ENCODE measurements at places on chromosomes 6 and 20.

GRCh38 chr20:18628330-18628920, 40.6 kb downstream of the DTD1 start:
- peaks cover 5% of the 10 kb centered on the region for H3K36me3 ChIP-seq
- no peak for DNase-seq
- no peaks in the 10 kb centered on the region for H3K4me1 ChIP-seq
- H3K27me3 ChIP-seq: no peaks in the 10 kb centered on the region

DNA sequence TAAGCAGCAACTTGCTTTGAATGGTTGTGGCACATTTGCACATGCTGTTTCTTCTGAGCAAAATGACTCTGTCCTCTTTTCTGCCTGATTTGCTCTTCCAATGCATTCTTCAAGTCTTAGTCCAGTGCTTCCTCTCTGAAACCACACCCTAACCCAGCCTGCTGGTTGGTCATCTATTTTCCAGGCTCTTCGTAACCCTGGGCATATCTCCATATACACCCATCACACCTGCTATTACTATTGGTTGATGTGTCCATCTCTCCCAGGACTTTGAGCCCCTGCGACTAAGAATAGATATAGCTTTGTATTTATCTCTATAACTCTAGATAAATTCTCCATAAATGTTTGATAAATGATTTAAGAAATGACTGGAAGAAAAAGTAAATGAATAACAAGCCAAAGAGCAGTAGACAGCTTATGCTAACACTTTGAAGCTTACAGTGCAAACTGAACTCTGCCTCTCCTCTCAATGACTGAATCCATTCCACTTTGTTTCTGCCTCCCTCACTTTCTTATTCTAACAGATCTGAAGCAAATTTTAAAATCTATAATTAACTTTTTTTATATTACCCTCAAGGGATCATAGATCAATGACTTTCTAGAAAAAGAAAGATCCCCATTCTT, 59.7 kb upstream of the NT5E start:
- no peak overlapping the region for H3K4me3 ChIP-seq
- no peaks in the 10 kb centered on the region for H3K4me1 ChIP-seq
- no peaks in the 10 kb centered on the region for H3K27me3 ChIP-seq
- no peaks in the 10 kb centered on the region for H3K36me3 ChIP-seq
- DNase-seq: no peak
- no peak overlapping the region for H3K27ac ChIP-seq

- H3K36me3 ChIP-seq: no peaks in the 10 kb centered on the region
- no peak overlapping the region for H3K27ac ChIP-seq
- no peak overlapping the region for H3K4me3 ChIP-seq
These were observed 21.6 kb upstream of the ZNF831 start for GRCh38 chr20:59141818-59142581.

DNA sequence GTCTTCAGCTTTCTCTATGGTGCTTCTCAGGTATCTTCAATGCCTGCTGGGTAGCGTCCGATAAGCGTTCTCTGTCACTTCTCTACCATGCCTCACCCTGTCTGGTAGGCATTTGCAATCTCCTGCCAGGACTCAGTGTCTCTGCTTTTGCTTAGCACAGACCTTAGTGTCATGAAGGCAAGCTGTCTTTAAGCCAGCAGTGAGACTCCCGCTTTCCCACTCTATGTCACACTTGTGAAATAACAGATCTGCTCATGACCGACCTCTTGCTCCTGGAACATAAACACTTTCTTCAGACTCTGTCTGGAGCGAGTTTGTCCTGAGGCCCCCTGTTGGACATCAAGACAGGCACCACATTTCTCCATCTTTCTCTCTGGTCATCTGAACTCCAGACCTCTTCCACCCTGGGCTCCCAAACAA, 17.0 kb downstream of the ADGRB3 start:
- H3K27ac ChIP-seq: no peak overlapping the region
- no peaks in the 10 kb centered on the region for H3K36me3 ChIP-seq
- no peak for DNase-seq
- no peaks in the 10 kb centered on the region for H3K4me1 ChIP-seq
- no peak overlapping the region for H3K4me3 ChIP-seq
- no peaks in the 10 kb centered on the region for H3K27me3 ChIP-seq

GRCh38 chr6:168097221-168097620, 18.2 kb upstream of the FRMD1 start:
- H3K4me3 ChIP-seq: no peak overlapping the region
- peaks cover 7% of the 10 kb centered on the region for H3K4me1 ChIP-seq
- DNase-seq: peak; percentile 74

DNA sequence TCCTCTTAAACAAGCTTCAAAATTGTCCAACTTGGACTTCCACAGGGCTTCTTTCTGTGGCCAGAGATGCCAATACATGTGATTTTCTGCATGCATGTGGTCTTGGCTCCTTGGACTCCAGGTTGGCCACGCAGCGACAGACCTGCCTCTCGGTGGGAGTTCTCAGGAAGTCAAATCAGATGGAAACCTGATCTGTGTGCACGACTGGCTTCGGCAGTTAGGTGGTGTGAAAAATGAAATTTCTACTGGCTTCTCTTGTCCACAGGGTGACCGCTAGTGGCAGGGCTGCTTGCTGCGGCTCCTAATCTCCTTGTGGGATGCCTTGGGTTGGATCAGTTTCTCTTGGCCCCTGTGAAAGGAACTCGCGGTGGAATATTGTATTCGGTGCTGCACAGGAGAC, 57.3 kb downstream of the PHACTR3 start:
- no peak overlapping the region for H3K27ac ChIP-seq
- no peak for DNase-seq
- H3K4me1 ChIP-seq: no peaks in the 10 kb centered on the region
- no peaks in the 10 kb centered on the region for H3K36me3 ChIP-seq

GRCh38 chr20:10619427-10619826, 54.4 kb downstream of the JAG1 start:
- DNase-seq: no peak
- no peaks in the 10 kb centered on the region for H3K4me1 ChIP-seq
- H3K27ac ChIP-seq: no peak overlapping the region
- no peaks in the 10 kb centered on the region for H3K36me3 ChIP-seq

DNA sequence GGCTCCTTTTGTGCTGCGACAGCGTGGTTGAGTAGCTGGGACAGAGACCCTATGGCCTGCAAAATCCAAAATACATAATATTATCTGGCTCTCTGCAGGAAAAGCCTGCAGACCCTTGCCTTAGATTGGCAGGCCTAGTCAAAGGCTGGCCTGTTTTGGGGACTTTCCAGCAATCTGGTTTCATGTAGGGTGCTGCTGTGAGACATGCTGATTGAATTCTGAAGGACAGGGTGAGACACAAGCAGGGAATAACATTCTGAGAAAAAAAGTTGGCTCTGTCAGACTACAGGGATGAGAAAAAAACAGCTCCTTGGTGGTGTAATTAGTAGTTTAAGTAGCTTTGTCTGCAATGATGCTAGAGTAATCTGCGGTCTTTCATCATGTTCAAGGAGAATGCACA, 402.7 kb upstream of the AGPAT4 start:
- no peak overlapping the region for H3K4me3 ChIP-seq
- H3K36me3 ChIP-seq: no peaks in the 10 kb centered on the region
- DNase-seq: no peak
- H3K4me1 ChIP-seq: no peaks in the 10 kb centered on the region

DNA sequence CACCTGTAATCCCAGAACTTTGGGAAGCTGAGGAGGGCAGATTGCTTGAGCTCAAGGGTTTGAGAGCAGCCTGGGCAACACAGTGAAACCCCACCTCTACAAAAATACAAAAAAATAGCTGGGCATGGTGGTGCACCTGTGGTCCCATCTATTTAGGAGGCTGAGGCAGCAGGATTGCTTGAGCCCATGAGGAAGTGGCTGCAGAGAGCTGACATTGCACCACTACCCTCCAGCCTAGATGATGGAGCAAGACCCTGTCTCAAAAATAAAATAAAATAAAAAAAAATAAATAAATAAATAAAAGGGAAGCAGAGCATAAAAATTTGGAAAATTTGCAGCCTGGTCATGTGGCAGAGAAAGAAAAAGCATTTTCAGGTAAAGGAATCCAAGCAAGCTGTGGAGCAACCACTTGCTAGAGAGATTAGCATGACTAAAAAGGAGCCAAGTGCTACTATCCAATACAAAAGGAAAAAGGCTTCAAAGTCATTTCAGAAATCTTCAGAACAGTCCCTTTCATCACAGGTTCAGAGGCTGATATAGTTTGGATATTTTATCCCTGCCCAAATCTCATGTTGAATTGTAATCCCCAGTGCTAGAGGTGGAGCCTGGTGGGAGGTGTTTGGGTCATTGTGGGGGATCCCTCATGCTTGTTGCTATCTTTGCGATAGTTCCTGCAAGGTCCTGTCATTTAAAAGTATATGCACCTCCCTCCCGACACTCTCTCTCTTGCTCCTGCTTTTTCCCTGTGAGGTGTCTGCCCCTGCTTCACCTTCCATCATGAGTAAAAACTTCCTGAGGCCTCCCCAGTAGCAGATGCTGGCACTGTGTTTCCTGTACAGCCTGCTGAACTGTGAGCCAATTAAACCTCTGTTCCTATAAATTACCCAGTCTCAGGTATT, 11.2 kb upstream of the TTK start:
- no peak overlapping the region for H3K27ac ChIP-seq
- no peaks in the 10 kb centered on the region for H3K27me3 ChIP-seq
- no peak for DNase-seq
- no peak overlapping the region for H3K4me3 ChIP-seq
- H3K4me1 ChIP-seq: no peaks in the 10 kb centered on the region

DNA sequence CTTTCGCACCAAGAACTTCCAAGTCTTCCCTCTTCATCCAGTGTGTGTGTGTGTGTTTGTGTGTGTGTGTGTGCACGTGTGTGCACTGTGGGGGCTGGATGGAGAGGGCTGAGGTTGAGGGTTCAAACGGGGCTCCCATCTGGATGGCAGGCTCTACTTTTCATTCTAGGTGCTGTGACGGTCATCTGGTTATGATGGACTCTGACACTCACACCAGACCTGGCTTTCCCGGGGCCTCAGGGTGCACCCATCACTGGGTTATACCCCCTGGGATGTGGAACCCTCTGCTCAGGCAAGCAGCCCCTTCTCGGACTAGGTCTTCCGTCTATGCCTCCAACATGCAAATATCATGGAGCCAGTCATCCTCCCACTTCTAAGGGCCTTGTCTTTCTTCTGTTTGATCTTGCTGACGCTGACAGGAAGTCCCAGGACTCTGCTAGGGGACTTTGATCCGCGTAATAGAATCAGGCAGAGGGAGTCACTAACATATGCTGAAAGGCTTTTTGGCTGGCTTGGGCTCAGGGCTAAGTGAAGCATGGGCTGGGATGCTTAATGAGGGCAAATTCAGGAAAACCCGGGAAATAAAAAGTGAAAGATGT, 313.6 kb downstream of the CDC5L start:
- H3K27me3 ChIP-seq: no peaks in the 10 kb centered on the region
- H3K4me1 ChIP-seq: no peaks in the 10 kb centered on the region
- no peaks in the 10 kb centered on the region for H3K36me3 ChIP-seq
- no peak for DNase-seq
- H3K27ac ChIP-seq: no peak overlapping the region

GRCh38 chr20:25150016-25150415, 45.5 kb upstream of the ENTPD6 start:
- H3K4me1 ChIP-seq: peaks cover 6% of the 10 kb centered on the region
- H3K4me3 ChIP-seq: no peak overlapping the region
- H3K27me3 ChIP-seq: peaks cover 14% of the 10 kb centered on the region
- no peaks in the 10 kb centered on the region for H3K36me3 ChIP-seq

- no peak for DNase-seq
- H3K27me3 ChIP-seq: no peaks in the 10 kb centered on the region
- H3K4me1 ChIP-seq: no peaks in the 10 kb centered on the region
- H3K4me3 ChIP-seq: no peak overlapping the region
These were observed 125.1 kb upstream of the NXT1 start for GRCh38 chr20:23225407-23226060.

- DNase-seq: no peak
- no peak overlapping the region for H3K4me3 ChIP-seq
- no peaks in the 10 kb centered on the region for H3K4me1 ChIP-seq
These were observed 14.1 kb downstream of the C20orf173 start for GRCh38 chr20:35515341-35515740.

DNA sequence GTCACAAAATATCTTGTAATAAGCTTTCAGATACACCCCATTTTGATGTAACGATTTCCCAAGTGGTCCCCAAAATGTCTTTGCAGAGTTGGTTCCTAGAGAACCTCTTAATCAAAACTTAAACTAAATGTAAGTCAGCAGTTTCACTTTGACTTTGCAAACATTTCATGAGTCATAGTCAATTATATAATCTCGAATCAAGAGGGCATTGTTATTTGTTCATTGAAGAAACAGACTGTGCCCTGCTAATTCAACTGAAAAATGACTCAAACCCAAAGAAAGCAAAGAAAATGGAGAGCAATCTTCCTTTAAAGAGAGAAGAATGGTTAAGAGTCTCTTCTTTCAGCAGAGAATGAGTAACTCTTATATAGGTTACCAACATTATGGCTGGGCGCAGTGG, 58.3 kb downstream of the IPCEF1 start:
- peaks cover 55% of the 10 kb centered on the region for H3K4me1 ChIP-seq
- no peaks in the 10 kb centered on the region for H3K27me3 ChIP-seq
- H3K27ac ChIP-seq: no peak overlapping the region
- H3K4me3 ChIP-seq: no peak overlapping the region
- no peaks in the 10 kb centered on the region for H3K36me3 ChIP-seq
- no peak for DNase-seq

GRCh38 chr6:42896178-42896719, 16.8 kb downstream of the RPL7L1 start:
- H3K4me1 ChIP-seq: peaks cover 54% of the 10 kb centered on the region
- H3K4me3 ChIP-seq: no peak overlapping the region
- H3K27me3 ChIP-seq: no peaks in the 10 kb centered on the region
- no peak overlapping the region for H3K27ac ChIP-seq

GRCh38 chr6:92521553-92521952, 897.8 kb downstream of the EPHA7 start:
- no peaks in the 10 kb centered on the region for H3K4me1 ChIP-seq
- no peak overlapping the region for H3K27ac ChIP-seq
- no peaks in the 10 kb centered on the region for H3K36me3 ChIP-seq
- DNase-seq: no peak

DNA sequence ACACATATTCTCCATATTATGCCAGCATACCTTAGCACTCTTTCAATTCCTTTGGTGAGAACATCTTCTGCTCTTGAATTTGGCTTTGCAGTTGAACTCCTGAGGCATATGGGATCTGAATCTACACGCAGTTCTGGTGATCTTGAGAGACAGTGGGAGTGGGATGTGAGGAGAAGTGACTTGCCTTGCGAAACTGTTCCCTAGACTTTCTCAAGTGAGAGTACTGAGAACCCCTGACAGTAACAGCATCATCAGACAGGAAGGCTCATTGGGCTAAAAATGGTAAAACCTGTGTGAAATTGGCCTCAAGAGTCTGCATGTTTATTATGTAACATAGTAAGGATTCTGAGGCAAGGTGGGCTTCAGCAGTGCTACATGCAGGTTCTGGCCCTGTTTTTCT, 49.1 kb upstream of the CEP85L start:
- H3K4me3 ChIP-seq: no peak overlapping the region
- peaks cover 24% of the 10 kb centered on the region for H3K4me1 ChIP-seq
- H3K27ac ChIP-seq: no peak overlapping the region
- H3K36me3 ChIP-seq: peaks cover 15% of the 10 kb centered on the region

Measured in spleen (tissue), 13 donors.